Esophagus muscularis mucosa (tissue), 4 donors: ENCODE measurements at places on chromosomes 4 and X.

- no peak for DNase-seq
Observed at GRCh38 chr4:170229006-170229405, 139.2 kb upstream of the AADAT start.

DNA sequence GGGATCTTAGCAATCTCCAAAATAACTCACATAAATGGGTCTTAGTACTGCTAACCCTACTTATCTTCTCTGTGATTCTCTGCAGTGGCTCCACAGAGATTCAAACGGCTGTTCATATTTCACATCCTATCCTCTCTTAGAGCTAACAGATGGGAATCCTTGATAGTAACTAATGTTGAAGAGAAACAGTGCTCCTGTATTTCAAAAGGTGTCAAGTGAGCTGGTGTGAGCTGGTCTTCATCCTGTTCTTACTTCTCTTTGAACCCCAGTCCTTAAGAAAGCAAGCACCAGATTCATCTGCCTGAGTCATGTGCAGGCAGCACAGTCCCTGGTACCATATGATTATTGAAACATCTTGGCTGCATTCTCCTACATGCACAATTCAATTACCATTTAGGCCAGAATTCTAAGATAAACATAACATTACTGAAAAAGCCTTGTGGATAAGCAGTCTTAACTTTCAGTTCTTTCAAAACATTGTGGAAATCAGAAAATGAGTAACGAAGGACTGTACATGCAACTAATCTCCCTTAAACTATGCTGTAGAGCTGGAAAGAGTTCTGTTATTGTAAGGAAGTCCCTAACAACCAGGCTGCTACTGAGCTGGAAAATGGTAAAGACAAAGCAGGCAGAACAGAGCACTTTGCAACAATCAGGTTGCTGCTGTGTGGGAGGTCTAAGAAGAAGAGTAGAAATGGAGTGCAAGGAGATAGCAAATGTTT, 153.1 kb downstream of the NPNT start:
- DNase-seq: no peak

GRCh38 chr4:184958127-184958922, 60.0 kb upstream of the HELT start:
- no peak for DNase-seq

DNA sequence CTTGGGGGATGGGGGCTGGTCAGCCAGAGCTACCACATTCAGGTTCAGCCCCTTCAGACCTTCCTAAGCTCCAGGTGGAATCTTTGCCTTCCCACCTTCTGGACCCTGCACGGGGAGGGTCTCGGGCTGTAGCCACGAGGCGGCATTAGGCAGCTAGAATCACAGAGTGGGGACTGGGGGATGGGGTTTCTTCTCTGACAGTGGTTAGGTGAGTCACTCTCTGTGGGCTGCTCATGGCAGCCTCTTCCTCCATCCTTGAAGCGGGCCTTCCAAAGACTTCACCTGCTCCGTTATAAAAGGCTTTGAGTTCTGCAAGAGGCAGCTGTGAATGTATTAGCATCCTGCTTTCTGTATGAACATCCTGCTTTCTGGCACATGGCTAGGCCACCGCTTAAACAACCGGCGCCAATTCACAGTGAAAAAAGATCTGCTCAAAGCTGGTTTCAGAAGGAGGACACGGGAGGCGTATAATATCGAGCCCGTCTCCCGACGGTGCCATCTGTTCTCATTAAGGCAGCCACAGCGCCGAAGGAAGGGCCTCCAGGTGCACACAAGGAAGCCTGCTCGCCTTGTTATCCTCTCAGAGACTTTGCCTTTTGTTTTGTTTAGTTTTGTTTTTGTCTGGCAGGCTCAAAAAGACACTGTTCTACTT, 74.3 kb upstream of the IGFBP7 start:
- no peak for DNase-seq

GRCh38 chr4:147960971-147961370, 229.1 kb downstream of the ARHGAP10 start:
- no peak for DNase-seq

DNA sequence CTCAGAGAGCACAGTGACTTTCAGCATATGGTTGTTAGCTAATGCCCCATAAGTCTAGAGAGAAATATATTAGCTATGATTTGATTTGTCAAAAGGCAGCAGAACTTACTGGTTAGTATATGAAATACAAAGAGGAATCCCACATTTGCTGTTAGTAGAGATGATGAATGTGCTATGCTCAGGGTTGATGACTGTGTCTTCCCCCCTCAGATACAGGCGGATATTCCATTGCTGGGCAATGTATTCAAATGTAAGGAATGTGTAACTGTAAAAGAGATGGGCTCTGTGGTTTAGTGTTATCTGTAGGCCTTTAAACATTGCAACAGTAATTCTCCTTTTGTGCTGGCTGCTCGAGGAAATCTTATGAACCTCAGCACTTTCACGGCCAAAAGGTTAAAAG, 528.9 kb upstream of the ARX start:
- no peak for DNase-seq

DNA sequence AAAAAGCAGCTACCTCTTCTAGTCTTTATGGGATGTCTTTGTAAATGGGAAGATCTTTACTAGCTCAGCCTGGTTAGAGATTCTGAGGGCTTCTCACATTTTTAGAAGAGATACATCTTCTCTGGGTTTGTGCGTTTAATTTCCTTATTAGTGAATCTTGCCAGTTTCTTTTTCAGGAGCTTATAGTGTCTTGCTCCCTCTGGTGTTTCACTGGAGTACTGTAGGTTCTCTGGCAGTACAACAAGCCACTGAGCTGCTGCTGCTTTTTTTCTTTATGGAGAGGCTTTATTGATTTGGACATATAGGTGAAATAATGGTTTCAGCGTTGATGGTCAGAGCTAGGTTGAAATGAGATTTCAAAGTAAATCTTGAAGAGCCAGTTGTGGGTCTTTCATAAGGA, 82.9 kb downstream of the LAS1L start:
- no peak for DNase-seq

GRCh38 chrX:9429767-9430166, 35.1 kb upstream of the TBL1X start:
- no peak for DNase-seq

GRCh38 chr4:22463179-22463578, 52.7 kb downstream of the ADGRA3 start:
- no peak for DNase-seq

DNA sequence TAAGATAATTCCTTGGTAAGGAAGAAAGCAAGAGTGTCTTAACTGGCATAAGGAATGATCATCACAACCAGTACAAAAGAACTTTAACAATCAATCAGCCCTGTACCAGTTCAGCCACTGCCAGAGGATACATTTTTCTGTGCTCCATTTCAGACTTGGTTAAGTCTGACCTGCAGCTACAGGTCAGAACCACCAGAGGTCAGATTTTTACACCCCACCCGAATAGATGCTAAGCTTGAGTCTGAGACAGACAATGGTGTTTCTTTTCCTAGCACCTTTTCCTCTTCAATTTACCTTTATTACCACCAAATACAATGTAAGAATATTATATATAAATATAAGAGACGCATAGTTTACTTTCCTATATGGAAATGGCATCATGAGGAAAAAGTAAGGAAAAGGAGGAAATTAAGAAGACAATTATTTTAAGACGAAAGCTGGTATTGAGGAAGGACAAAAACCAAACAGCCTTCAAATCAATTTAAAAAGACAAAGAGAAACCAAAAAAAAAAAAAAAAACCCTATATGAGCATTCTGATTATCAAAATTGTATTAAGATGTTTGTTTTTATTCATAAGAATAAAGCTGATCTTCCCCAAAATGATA, 215.3 kb upstream of the TTC29 start:
- no peak for DNase-seq

GRCh38 chr4:112057470-112057869, 87.8 kb upstream of the FAM241A start:
- no peak for DNase-seq

DNA sequence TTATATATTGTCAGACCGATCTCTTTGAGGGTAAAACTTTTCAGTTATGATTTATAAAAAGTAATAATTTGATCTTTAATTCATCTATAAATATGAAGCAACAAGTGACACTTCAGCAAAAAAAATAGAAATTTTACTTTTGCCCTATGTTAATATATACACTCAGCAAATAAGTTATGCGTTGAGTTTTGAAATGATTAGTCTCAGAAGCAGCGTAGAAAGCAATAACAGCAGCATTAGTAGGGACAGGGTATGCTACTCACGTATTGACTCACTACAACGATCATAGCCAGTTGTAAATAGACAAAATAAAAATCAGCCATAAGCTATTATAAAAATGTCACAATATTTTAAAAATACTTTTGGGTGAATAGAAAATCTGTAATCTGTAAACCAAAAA, 1229.2 kb downstream of the ADGRL3 start:
- DNase-seq: no peak

DNA sequence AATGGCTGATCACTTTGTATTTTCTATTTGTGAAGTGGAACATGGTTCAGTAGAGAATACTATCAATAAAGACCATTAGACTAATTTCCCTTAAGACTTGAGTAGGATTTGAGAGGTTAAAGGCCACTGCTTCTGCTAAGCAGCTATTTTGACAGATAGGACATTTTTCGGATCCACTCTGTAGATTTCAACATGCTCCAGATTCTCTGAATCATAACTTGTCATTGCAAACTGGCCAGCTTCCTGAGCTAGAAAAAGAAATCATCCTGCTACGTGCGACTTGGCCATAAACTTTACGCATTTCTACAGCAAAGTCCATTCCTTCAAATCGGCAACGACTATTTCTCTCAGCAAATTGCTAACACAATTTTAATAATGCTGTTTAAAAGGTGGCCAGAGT, 55.2 kb downstream of the MGST2 start:
- DNase-seq: no peak

DNA sequence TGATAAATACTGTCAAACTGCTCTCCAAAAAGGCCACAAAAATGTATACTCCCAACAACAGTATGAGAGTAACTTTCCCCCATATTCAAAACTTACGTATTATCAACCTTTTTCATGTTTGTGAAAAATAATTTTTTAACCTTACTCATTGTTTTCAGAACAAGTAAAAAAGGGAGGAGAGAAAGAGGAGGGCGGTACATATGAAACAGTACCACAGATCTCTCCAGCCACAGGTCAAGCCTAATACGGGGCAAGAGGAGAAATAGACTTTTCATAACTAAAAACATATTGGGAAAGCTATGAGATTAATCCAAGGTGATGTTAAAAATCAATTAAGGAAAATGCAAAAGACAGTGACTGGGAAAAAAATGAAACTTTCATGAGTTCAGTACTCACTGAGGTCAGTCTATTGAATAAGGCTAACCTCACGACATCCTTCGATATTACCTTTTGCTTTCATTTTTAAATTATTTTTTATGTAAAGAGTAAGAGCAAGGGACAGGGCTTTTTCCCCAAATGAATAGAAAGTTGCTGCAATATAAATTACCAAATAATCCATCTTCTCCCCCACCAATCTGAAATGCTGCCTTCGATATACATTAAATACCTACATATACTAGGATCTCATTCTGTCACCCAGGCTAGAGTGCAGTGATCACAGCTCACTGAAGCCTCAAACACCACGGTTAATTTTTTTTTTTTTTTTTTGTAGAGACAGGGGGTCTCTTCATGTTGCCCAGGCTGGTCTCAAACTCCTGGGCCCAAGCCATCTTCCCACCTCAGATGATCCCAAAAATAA, 25.3 kb downstream of the FBXW7 start:
- no peak for DNase-seq

GRCh38 chrX:55057675-55058249, 17.1 kb upstream of the PAGE2B start:
- DNase-seq: no peak

DNA sequence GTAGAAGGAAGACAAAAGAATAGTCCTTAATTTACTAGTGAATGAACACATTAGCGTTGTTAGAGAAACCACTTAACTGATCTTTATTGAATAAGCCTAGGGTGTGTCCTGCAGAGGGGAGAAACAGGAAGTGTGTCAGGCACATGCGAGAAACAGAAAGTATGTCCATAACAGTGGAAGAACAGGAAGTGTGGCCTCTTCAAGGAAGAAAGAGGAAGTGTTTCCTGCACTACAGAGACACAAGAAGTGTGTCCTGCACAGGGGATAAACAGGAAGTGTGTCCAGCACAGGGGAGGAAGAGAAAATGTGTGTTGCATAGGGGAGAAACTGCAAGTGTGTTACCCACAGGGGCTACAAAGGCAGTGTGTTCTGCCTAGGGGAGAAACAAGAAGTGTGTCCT, 539.6 kb upstream of the PRKX start:
- DNase-seq: no peak

DNA sequence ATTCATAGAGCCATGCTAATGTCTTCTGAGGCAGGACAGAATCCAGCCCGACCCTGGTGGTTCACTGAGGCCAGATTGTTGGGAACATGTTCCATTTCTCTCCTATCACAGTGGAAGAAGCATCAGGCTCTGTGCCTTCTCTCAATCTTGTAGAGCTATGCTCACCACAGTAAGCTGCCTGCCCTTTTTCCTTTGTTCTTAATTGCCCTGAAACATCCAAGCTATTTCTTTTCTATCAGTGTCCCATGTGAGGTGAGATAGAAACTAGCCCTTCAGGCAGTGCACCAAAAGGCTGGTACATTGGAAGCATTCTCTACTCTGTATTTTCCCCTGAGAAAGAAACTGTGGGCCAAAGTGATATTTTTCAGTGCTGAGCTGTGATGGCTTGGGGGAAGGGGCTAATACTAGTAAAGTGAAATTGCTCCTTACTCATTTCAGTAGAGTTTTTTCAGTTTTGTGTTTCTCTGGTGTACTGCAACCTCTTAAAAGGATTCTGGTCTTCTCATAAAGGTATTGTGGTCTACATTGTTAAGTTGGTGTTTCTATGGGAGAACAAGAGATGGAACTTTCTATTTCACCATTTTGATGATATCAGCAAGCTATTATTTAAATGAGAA, 611.2 kb downstream of the RPA4 start:
- DNase-seq: no peak

- no peak for DNase-seq
Observed at GRCh38 chrX:110722135-110722534, 73.5 kb downstream of the CHRDL1 start.

DNA sequence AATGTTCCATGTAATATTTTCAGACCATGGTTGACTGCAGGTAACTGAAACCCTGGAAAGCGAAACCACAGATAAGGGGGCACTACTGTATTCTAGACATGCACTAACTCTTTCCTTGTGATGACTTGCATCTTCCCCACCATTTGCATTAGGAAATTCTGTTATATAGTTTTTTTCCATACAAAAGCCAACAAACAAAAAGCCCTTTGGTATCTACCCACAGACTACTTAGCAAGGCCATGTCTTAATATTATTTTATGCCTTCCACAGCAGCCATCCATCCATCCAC, 23.5 kb downstream of the OCIAD1 start:
- DNase-seq: no peak
